ENCODE measurements at places on chromosomes 7 and 10. TPM values are rescaled to one million over a fixed set of nuclear protein-coding genes. Genes with fewer than 3 reads are reported as not detected.
A peak's percentile ranks its signal among the peaks of the same experiment; 100 is the strongest.

DNA sequence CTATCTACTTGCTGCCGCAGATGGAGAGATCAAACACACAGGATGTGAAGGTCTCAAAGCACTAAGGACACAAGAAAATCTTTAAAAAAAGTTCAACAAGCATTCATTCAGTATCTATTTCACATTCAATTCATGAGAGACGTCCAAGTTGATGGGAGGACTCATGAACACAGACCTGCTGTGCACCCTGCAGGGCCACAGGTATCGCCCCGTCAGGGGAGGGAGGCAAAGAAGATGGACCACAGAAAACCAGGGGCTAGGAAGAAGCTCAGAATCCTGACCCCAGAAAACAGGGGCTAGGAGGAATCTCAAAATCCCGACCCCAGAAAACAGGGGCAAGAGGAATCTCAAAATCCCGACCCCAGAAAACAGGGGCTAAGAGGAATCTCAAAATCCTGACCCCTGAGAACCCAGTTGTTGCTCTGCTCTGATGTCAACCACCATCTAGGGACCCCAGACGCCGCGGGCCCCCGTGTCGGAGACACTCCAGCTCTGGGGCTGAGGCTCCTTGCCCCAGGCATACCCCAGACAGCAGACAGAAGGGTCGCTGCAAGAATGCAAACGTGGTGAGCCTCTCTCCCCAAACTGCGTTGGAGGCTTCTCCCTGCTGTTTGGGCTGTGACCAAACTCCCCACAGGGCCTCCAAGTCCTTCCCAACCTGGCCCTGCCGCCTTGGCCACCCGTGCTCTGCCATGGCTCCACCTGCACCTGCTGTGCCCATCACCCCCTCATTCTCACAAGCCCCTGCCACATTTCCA is 197.6 kb downstream of the DIP2C start:
- no peak overlapping the region for H3K4me3 ChIP-seq
- DNase-seq, result no peak
- peaks cover 16% of the 10 kb centered on the region for H3K4me1 ChIP-seq
- peak overlapping the region; percentile 74 for H3K27ac ChIP-seq
- H3K36me3 ChIP-seq, result no peaks in the 10 kb centered on the region

Gene ZNF488
- total RNA-seq, result not detected

Gene HTR5A
- not detected for total RNA-seq

DNA sequence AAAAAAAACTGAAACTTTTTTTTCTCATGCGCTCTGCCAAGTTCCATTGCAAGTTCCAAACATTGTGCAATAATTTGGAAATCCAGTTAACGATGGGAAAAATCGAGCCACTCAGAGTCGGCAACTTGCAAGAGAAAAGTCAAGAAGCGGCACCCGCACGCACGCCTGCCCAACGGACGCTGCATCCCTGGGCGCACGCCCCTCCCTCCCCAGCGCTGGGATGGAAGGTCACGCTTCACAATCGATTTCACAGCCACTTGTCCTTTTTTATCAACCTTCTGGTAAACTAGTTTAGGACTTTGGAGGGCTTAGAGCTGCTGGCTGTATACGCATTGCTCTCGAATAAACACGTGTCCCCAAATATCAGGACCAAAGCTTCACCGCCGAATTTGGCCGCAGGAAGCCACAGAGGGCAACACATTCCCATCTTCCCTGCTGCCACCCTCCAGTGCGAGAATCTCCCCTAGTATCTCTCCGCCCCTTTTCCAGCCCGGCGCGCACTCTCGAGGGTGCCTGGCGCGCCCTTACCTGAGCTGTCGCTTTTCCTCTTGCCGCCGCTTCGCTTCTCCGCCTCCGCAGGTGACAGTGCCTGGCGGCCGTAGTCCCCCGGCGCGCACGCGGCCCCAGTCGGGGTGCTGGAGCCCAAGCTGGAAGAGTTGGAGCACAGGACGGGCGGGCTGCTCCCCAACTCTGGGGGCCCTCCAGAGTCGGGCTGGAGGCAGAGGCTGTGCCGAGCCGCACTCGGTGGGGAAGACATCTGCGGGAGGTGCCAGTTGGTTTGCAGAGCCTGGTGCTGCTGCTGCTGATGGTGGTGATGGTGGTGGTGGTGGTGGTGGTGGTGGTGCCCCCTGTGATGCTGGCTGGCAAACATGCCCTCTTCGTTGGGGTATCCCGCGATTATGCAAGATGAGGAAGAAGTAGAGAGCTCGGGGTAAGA is 857 bp downstream of the MEOX2 start:
- peak overlapping the region; percentile 47 for H3K4me3 ChIP-seq
- peak; percentile 76 for DNase-seq
- H3K27me3 ChIP-seq, result peaks cover 94% of the 10 kb centered on the region
- no peak overlapping the region for H3K27ac ChIP-seq
- H3K36me3 ChIP-seq, result no peaks in the 10 kb centered on the region

- no peaks in the 10 kb centered on the region for H3K36me3 ChIP-seq
- H3K4me3 ChIP-seq, result no peak overlapping the region
- peaks cover 16% of the 10 kb centered on the region for H3K27me3 ChIP-seq
- DNase-seq, result no peak
- H3K4me1 ChIP-seq, result no peaks in the 10 kb centered on the region
- H3K27ac ChIP-seq, result no peak overlapping the region
These were observed 28.5 kb downstream of the DNAJB9 start for GRCh38 chr7:108598153-108598552.

DNA sequence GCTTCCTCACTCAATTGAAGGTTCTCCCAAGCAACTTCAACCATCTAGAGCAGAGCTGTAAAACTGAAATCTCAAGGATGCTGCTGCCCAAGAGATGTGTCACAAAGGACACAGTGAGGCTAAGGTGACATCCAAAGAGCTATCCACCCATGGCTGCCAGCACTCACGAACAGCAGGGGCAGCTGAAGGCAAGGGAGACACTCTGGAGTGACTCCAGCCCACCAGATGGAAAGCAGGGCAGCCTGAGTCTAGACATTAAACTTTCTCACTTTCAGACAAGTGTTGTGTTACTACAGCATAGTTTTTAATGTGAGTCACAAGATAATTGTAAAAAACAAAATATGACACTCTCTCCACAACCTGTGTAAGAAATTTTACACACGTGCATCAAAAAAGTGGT is 113.5 kb downstream of the LARP4B start:
- no peak overlapping the region for H3K27ac ChIP-seq
- H3K4me1 ChIP-seq, result peaks cover 10% of the 10 kb centered on the region
- peaks cover 52% of the 10 kb centered on the region for H3K36me3 ChIP-seq
- peak; percentile 39 for DNase-seq
- H3K4me3 ChIP-seq, result no peak overlapping the region

DNA sequence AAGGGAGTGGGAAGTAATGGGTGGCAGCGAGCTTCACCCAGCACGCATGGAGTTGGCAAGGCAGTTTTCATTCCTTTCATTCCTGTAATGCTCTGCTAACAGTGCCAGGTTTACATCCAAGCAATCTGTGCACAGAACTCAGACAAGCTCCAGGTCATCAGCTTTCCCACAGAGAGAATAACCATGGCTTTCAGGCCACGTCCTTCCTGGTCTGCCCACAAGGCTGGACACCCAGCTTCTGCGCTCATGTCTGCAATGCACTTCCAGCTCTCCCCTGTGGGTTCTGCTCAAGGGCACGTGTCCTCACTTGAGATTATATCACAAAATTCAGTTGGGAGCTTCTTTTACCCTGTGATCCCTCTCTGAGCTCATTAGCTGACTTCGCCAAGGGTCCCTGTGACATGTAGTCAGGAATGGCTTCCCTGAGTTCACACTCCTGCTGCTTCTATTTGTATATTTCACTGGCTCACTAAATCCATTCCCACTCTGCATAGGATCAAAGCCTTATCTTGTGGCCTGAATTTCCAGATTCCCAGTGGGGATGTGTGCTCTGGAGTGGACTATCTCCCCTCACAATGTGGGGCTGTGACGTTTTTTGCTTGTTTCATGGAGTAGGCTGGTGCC is 18.6 kb downstream of the AKR1C2 start:
- no peaks in the 10 kb centered on the region for H3K27me3 ChIP-seq
- H3K4me1 ChIP-seq, result peaks cover 4% of the 10 kb centered on the region
- no peak overlapping the region for H3K27ac ChIP-seq
- DNase-seq, result peak; percentile 49
- no peak overlapping the region for H3K4me3 ChIP-seq

DNA sequence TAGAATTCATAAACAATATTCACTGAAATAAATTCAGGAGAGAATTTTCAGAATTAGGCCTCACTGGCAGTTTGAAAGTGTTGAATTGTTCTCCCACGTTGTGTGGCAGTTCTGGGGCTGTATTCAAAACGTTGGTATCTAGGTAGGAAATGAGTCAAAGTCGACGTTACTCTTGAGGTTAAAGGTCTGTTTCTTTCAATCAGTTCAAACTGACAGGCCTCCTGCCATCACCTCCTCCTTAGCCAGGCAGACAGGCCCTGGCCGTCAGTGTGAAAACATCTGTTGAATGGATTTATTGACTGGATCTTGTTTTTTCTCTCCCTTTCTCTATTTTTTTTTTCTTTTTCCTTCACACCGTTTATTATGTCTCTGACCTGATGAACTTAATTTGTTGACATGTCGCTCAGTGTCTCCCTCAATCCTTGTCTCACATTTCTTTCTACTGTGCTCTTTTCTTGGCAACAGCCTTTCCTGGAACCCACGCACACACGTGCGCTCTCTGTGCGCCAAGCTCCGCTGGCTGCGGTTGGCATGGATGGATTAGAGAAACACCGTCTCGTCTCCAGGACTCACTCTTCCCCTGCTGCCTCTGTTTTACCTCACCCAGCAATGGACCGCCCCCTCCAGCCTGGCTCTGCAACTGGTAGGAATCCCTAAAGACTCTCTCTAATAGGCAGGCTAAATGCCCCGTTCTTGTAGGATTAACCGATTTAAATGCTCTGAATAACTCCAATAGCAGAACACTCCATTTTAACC is 231.7 kb downstream of the HDAC9 start:
- H3K36me3 ChIP-seq, result no peaks in the 10 kb centered on the region
- no peaks in the 10 kb centered on the region for H3K4me1 ChIP-seq
- no peak overlapping the region for H3K27ac ChIP-seq
- H3K27me3 ChIP-seq, result no peaks in the 10 kb centered on the region
- DNase-seq, result no peak

DNA sequence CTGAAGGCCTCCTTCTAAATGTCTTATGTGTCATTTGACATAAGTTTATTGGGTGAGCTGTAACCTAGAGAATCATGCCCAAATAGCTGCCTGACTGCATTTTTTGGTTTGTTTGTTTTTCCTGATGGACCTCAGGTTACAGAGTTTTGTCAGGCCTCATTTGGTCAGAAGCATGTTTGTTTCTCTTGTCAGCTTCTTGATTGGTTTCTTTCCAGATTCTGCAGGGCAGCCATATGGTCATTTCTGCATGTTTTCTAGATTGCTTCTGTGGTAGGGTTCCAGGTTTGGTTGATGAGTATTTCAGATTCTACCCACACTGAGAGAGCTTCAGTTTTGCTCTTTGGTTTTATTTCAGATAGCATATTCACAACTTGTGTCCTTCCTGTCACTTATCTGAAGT is 28.0 kb downstream of the GLCCI1 start:
- no peak overlapping the region for H3K27ac ChIP-seq
- H3K4me3 ChIP-seq, result no peak overlapping the region
- DNase-seq, result peak; percentile 6
- no peaks in the 10 kb centered on the region for H3K4me1 ChIP-seq
- no peaks in the 10 kb centered on the region for H3K36me3 ChIP-seq
- no peaks in the 10 kb centered on the region for H3K27me3 ChIP-seq

Gene CYP3A4
- not detected for total RNA-seq

DNA sequence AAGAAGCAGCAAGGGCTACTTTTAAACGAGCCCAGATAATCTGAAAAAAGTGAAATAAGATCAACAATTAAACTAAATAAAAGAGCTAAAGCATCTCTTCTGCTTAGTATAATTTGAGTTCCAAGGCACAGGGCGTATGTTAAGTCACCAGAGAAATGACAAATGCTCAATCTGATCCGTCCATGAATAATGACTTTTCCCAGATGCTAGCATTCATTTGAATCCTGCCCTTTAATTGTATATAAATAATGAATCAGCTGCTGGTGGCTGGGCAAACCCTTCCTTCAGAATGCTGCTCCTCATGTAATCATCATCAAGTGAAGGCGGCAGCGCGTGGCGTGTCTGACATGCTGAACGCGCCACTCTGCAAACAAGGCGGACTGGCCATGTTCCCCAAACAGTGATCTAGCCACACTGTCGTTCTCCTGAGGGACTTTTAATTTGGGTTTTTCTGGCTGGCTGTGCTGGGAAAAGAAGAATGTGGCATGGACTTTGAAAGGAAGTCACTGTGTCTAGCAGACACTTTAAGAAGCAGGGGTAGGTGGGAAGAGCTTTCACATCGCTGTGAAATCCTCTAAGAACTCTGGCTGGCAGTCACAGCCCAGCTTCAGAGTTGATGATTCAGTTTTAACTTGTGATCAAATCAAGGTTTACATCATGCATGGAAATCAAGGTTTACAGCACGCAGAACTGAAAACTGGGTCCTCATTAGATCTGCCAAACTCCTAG is 70.7 kb downstream of the BEND7 start:
- H3K4me3 ChIP-seq, result no peak overlapping the region
- no peaks in the 10 kb centered on the region for H3K27me3 ChIP-seq
- H3K36me3 ChIP-seq, result no peaks in the 10 kb centered on the region

DNA sequence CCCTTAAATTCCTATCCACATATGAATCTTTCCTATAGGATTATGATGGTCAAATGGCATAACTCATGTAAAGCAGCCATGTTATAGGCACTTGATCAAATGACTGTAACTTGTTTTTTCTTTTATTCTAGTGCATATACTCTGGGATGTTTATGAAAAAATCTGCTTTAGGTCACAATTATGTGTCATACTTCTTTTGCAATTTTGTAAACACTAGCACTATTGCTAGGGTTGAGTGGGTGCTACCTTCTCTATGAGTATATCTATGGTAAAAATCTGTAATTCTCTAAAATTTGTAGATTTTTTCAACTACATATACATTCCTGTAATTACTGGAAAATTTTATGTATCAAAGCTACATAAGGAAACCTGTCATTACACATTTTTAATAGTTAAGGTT is 50.0 kb downstream of the HGF start:
- no peak overlapping the region for H3K27ac ChIP-seq
- H3K27me3 ChIP-seq, result no peaks in the 10 kb centered on the region
- DNase-seq, result peak; percentile 42
- H3K4me1 ChIP-seq, result peaks cover 14% of the 10 kb centered on the region
- no peaks in the 10 kb centered on the region for H3K36me3 ChIP-seq
- H3K4me3 ChIP-seq, result no peak overlapping the region

Gene GRM8
- not detected for total RNA-seq

GRCh38 chr10:106158241-106158640 is 1006.3 kb downstream of the SORCS1 start:
- no peak for DNase-seq
- no peak overlapping the region for H3K4me3 ChIP-seq
- no peak overlapping the region for H3K27ac ChIP-seq
- H3K36me3 ChIP-seq, result no peaks in the 10 kb centered on the region

Gene RNF148
- not detected for total RNA-seq

Gene FAM204A
- total RNA-seq, result 54.6 TPM

GRCh38 chr7:78530351-78530750 is 731.8 kb downstream of the PHTF2 start:
- peak; percentile 89 for DNase-seq
- peak overlapping the region; percentile 47 for H3K27ac ChIP-seq
- H3K27me3 ChIP-seq, result no peaks in the 10 kb centered on the region
- H3K4me3 ChIP-seq, result no peak overlapping the region
- peaks cover 22% of the 10 kb centered on the region for H3K4me1 ChIP-seq

All from GM23248 (cell line).